ENCODE measurements at places on chromosomes 2 and 18.

DNA sequence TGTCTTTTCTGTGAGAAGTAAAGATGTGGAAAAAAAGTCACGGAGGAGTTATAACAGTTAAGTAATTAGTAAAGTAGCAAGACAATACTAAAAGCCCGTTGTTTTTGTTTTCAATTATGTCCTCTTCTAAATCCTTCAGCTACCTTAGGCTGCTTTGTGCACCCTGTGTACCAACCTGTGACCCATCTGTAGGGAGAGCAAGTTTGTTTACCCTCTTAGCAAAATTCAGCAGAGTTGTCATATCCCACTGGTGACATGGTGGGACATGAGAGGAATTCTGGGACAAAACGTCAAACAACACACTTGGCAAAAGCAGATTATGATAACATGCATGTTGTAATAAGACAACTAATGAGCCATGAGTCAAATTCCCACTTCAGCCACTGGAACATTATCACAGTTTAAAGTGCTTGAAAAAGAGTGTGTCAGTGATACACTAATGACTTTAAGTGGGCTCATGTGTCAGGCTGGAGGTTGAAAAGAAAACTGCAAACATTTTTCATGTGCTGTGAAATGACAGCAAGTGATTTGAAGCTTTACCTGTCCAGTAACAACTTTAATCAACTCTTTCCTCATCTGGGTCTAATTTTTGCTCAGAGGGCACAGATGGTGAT lies 392.8 kb upstream of the ACVR2A start:
- no peak for DNase-seq

DNA sequence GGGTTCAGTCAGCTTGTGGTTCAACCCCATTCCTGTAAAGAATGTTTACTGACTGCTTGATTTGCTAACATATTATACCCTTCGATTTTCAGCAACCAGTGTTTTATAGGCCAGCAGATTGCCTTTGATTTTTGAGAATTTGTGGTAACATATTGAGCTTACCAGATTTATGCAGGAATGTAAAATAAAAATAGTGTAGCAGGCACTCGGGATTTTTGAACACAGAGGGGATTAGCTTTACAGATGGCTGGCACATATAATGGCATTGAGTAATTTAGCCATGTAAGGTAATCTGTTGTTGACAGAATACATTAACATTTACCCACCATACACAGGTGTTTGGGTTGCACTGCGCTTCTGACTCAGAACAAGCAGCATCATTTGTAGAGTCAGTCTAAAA lies 354.0 kb downstream of the LRRTM1 start:
- no peak for DNase-seq

DNA sequence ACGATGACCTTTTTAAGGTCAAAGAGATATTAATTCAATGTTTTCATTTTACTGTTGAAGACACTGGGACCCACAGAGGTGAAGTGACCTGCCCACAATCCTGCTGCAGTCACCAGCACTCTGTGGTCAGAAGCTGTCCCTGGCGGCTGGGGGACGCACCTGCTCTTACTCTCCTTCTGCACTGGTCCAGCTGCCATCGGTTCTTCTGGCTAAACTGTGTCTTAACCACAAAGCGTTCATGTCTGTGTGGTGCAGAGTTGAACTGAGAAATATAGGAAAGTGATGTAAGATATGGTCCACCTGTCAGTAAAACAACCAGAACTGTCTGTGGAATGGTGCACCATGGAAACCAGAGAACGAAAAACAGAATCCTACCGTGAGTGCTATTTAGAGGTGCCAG lies 44.9 kb upstream of the SMIM21 start:
- DNase-seq, result no peak

GRCh38 chr2:190563109-190563508 lies 28.6 kb upstream of the NEMP2 start:
- DNase-seq, result no peak

- no peak for DNase-seq
These were observed 16.9 kb upstream of the RGPD4 start for GRCh38 chr2:107809835-107810234.
